ENCODE measurements at places on chromosomes 7 and 10. TPM values are rescaled to one million over a fixed set of nuclear protein-coding genes. Genes with fewer than 3 reads are reported as not detected.

- DNase-seq: no peak
These were observed 29.1 kb upstream of the TRUB1 start for GRCh38 chr10:114908896-114909295.

DNA sequence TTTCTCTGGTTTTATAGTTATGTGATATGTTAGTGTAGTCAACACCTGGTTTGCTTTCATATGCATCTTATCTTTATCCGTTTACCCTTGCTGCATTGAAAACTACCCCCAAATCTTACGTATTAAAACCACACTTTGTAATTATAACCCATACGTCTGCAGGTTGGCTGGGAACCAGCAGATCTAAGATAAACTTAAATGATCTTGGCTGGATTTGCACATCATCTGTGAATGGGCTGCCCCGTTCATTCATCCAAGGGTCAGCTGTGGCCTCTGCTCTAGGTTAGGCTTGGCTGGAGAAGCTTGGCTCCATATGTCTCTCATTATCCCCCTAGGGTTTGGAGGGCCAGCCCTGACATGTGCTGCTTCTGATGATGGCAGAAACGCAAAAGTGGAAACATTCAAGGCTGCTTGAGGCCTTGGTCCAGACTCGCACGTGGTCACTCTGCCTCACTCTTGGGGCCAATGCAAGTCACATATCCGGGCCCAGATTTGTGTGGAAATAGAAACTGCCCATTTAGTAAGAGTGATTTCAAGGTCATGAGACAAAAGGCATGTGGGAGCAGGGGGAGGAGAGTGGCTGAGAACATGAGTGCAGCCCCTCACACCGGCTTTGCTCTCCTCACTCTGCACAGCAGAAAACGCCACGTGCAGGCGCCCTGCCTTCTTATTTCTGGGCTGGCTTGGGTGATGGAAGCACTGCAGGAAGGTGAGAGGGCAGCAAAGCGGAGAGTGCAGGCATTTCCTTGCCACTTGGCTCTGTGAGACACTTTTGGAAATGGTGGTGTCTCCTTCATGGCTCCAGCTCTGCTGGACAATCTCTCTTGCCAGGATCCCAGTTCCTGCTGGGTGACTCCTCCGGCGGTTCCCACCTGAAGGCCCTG is 553.8 kb downstream of the GLRX3 start:
- DNase-seq: no peak

GRCh38 chr7:74474271-74474865 is 20.7 kb downstream of the GTF2IRD1 start:
- no peak for DNase-seq

- DNase-seq: no peak
These were observed 33.1 kb downstream of the SEMA3D start for GRCh38 chr7:85153715-85154114.

DNA sequence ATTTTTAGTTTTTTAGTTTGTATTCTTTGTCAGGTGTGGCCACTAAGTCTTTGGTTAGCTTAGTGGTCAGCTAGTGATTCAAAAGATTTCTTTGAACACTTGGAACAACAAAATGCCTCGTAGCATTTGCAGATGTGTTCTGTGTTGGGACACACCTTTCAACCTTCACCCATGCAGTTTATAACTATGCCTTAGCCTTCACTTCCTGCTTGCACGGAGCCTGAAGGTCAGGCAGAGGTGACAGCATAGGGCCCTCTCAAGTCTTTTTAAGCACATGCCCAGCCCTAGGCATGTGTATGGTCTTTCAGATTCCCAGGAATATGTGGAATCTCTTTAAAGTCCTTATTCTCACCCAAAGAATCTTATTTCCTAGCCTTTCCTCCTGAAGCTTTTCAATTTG is 17.6 kb downstream of the PLAC9 start:
- DNase-seq: no peak

DNA sequence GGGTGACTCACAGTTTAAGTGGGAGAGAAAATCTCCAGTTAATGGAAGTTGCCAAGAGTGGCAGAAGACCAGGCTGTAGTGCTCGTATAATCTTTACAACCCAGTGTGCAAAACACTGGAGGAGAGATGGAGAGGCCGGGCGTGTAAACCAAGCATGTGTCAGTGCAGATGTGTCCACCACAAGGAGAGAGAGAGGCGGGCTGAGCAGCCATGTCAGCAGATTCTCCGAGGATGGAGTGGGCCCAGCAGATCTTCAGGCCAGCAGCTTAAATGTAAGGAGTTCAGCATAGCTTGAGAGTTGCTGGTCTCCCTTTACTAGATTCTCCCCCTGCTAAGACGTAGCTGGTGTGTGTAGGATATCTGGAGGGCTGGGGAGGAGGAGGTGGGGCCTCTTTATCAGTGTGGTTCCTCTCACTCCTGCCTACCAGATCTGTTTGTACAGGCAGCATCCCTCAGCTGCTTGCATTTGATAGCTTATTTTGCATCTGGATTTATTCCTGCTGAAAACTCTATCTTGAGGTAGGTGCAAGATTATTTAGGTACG is 13.7 kb downstream of the BPGM start:
- DNase-seq: no peak

DNA sequence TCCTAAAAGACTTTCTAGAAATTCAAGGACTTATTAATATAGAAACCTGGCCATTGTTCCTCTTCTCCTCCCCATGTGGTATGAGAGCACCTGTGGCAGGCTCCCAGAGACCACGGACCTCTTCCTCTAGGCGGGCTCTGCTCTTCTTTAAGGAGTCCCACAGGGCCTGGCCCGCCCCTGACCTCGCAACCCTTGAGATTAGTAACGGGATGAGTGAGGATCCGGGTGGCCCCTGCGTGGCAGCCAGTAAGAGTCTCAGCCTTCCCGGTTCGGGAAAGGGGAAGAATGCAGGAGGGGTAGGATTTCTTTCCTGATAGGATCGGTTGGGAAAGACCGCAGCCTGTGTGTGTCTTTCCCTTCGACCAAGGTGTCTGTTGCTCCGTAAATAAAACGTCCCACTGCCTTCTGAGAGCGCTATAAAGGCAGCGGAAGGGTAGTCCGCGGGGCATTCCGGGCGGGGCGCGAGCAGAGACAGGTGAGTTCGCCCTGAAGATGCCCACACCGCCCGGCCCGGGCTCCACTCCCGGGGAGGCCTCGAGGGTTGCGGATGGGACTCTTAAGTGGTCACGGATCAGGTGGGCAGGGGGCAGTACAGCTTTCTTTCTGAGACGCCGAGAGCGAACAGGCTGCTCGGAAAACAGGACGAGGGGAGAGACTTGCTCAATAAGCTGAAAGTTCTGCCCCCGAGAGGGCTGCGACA is at the start of gene SLC26A4:
Gene SLC26A4, plus strand, starts transcription at position 448 of the 700 bp plus-strand sequence. CDS start 814 bp downstream, outside the sequence.
- DNase-seq: no peak

- no peak for DNase-seq
These were observed 42.8 kb upstream of the WNT8B start for GRCh38 chr10:100419911-100420449.

- peak; percentile 40 for DNase-seq
These were observed 14.4 kb downstream of the ALKBH4 start for GRCh38 chr7:102450242-102450641.

GRCh38 chr7:55185941-55186609 is 167.3 kb downstream of the EGFR start:
- peak; percentile 72 for DNase-seq

SMURF1 gene
- total RNA-seq: 40.8 TPM

EVX1 gene
- not detected for total RNA-seq

- DNase-seq: peak; percentile 42
These were observed 918 bp downstream of the DBNL start for GRCh38 chr7:44045226-44046014.

DNA sequence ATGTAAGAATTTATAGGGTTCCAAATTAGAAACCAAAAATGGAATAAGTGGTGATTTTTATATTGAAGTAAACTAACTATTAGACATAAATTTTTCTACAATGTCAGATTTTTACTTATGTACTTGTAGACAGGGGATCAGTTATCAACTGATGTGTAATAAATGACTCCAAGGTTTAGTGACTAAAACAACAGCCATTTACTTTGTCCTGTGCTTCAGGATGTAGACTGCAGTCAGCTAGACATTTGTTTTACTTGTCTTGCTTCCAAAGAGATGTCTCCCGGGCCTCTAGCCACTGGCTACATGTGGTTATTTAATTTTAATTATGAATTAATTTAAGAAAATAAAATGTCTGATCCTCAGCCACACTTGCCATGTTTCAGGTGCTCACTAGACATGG is 249.7 kb upstream of the IGFBP3 start:
- no peak for DNase-seq
